ENCODE measurements at places on chromosomes 3 and 15. TPM values are rescaled to one million over a fixed set of nuclear protein-coding genes. Genes with fewer than 3 reads are reported as not detected.

CYP1A1 gene
- total RNA-seq, result not detected

POLG gene
- 45.5 TPM for total RNA-seq

NMNAT3 gene
- total RNA-seq, result 1.0 TPM

SOX14 gene
- total RNA-seq, result not detected

STARD5 gene
- total RNA-seq, result 30.1 TPM
